ENCODE measurements at places on chromosomes 11 and 22. TPM values are rescaled to one million over a fixed set of nuclear protein-coding genes. Genes with fewer than 3 reads are reported as not detected.

The DERL3 gene
- 4.8 TPM for polyA plus RNA-seq

The MS4A2 gene
- 0.07 TPM for polyA plus RNA-seq

The HORMAD2 gene
- not detected for polyA plus RNA-seq

The LZTR1 gene
- polyA plus RNA-seq = 39.0 TPM
